CD8-positive, alpha-beta memory T cell (primary cell): ENCODE measurements at places on chromosomes 1 and 21. TPM values are rescaled to one million over a fixed set of nuclear protein-coding genes. Genes with fewer than 3 reads are reported as not detected.

ARHGEF16 gene
- total RNA-seq = not detected

AUNIP gene
- 7.4 TPM for total RNA-seq

GOLPH3L gene
- 20.0 TPM for total RNA-seq

ICOSLG gene
- 1.3 TPM for total RNA-seq

RAB29 gene
- 37.1 TPM for total RNA-seq

ITPKB gene
- 39.6 TPM for total RNA-seq

GJA8 gene
- total RNA-seq = not detected

GBP3 gene
- 12.1 TPM for total RNA-seq

F13B gene
- total RNA-seq = not detected

C1orf116 gene
- not detected for total RNA-seq

CA6 gene
- 1.2 TPM for total RNA-seq

UMODL1 gene
- total RNA-seq = not detected

AKR7A3 gene
- total RNA-seq = 0.29 TPM

SUMO3 gene
- 81.7 TPM for total RNA-seq

RUNX1 gene
- total RNA-seq = 41.5 TPM

CHD1L gene
- total RNA-seq = 51.2 TPM
